ENCODE measurements at places on chromosomes 2 and 18.

DNA sequence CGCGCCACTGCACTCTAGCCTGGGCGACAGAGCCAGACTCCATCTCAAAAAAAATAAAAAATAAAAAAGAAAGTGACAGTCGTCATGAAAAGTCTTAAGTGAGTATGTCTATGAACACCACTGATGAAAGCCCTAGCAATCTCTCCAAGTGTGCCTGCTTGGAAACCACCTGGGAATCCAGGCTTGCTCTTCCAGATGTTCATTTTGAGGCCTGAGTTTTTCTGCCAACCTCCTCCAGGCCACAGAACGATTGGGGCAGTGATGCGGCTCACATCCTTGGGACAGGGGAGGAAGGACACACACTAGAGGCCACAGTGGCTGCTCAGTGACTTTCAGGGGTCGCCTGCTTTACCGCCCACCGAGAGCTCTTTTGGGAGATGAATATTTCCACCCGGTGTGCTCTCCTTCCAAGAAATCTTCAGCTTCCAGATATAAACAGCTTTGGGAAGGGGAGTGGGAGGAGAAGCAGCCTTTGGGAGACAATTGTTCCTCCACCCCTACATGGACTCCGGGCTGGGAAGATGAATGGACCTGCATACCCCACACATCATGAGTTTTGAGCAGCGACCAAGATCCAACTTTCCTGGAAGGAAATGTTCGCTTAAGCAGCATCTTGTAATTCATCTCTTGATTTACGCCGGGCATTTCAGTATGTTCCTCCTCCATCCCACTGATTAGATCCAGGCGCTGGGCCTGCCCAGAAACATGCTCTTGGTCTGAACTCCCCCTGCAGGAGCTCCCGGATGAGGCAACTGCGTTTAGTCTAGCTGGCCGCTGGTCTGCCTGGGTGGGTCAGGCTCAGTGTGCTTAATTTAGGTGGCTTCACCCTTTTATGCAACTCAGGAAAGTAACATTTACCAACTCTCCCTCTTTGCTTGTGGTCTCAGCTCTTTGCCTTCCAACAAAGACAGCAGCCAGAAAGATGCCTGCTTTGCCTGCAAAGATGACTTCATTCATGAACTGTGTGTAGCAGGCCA, 6.2 kb upstream of the ARMC9 start:
- no peak for DNase-seq
- H3K36me3 ChIP-seq: peaks cover 3% of the 10 kb centered on the region
- peaks cover 7% of the 10 kb centered on the region for H3K4me1 ChIP-seq
- H3K27ac ChIP-seq: no peak overlapping the region
- H3K27me3 ChIP-seq: peaks cover 65% of the 10 kb centered on the region

- no peak overlapping the region for H3K27ac ChIP-seq
- peaks cover 4% of the 10 kb centered on the region for H3K4me1 ChIP-seq
- no peaks in the 10 kb centered on the region for H3K36me3 ChIP-seq
- DNase-seq: no peak
- peaks cover 18% of the 10 kb centered on the region for H3K27me3 ChIP-seq
Measured at GRCh38 chr2:238942726-238943300, 94.9 kb downstream of the TWIST2 start.

GRCh38 chr2:158407031-158407430, 49.5 kb downstream of the CCDC148 start:
- no peak overlapping the region for H3K4me3 ChIP-seq
- no peak for DNase-seq
- no peaks in the 10 kb centered on the region for H3K4me1 ChIP-seq

DNA sequence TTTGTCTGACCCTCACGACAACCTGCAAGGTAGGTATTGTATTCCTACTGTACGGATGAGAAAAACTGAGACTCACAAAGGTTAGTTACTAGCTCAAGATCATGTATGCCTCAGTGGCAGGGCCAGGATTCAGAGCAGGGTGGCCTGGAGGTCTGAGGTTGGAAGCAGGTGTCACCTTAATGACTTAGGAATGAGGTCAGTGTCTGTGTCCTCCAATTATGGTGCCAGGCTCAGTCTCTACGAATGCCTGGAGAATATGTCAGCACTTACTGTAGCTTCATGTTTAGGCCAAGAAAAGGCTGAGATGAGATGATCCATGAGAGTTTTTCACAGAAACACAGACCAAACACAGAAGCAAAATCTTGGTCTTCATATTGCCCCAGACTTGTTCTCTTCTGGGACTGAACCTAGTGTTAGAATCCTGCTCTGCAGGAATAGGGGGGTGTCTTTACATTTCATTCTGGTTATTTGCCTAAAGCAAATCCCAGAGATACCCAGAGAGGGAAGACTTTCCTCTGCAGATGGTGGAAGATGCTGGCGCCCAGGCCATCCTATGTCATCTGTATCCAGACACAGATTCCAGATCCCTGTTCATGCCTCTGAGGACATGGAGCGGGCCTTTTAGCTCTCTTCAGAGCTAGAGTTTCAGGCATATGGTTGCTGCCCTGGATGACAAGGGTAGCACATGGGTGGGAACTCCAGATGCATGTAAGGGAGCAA, 16.3 kb upstream of the RAB10 start:
- H3K27ac ChIP-seq: no peak overlapping the region
- H3K27me3 ChIP-seq: no peaks in the 10 kb centered on the region
- H3K36me3 ChIP-seq: no peaks in the 10 kb centered on the region
- no peak for DNase-seq

- H3K27me3 ChIP-seq: no peaks in the 10 kb centered on the region
- no peak overlapping the region for H3K27ac ChIP-seq
- H3K4me3 ChIP-seq: no peak overlapping the region
- no peak for DNase-seq
- H3K4me1 ChIP-seq: no peaks in the 10 kb centered on the region
Measured at GRCh38 chr18:33181016-33181415, 259.5 kb downstream of the CCDC178 start.

GRCh38 chr2:201955702-201956141, 77.9 kb upstream of the FZD7 start:
- H3K36me3 ChIP-seq: no peaks in the 10 kb centered on the region
- DNase-seq: no peak
- no peak overlapping the region for H3K4me3 ChIP-seq
- no peaks in the 10 kb centered on the region for H3K4me1 ChIP-seq
- H3K27ac ChIP-seq: no peak overlapping the region
- peaks cover 40% of the 10 kb centered on the region for H3K27me3 ChIP-seq

GRCh38 chr2:192729369-192729768, 534.6 kb upstream of the TMEFF2 start:
- DNase-seq: no peak
- H3K27me3 ChIP-seq: peaks cover 5% of the 10 kb centered on the region
- H3K4me1 ChIP-seq: no peaks in the 10 kb centered on the region
- H3K4me3 ChIP-seq: no peak overlapping the region
- H3K27ac ChIP-seq: no peak overlapping the region

Data from T-helper 17 cell (primary cell).